ENCODE measurements at places on chromosomes 4 and X. TPM values are rescaled to one million over a fixed set of nuclear protein-coding genes. Genes with fewer than 3 reads are reported as not detected.

The MAP7D2 gene
- 0.16 TPM for total RNA-seq

The SFRP2 gene
- not detected for total RNA-seq

The DUX4 gene
- not detected for total RNA-seq

The MAGEA8 gene
- total RNA-seq: not detected

The PPBP gene
- total RNA-seq: not detected
